ENCODE measurements at places on chromosomes 12 and 14. TPM values are rescaled to one million over a fixed set of nuclear protein-coding genes. Genes with fewer than 3 reads are reported as not detected.

Gene ENDOU
- total RNA-seq: not detected

Gene RPL10L
- total RNA-seq: not detected

Gene VRTN
- total RNA-seq: not detected

Gene SPTLC2
- 24.5 TPM for total RNA-seq

Gene NAA30
- total RNA-seq: 12.9 TPM

Gene HOXC9
- total RNA-seq: 11.1 TPM

Gene IAPP
- total RNA-seq: not detected

Gene CCDC197
- total RNA-seq: not detected

Gene AQP2
- not detected for total RNA-seq

Gene RNASE4
- 8.9 TPM for total RNA-seq

Gene TMCC3
- total RNA-seq: 0.99 TPM

Gene CBLN3
- 1.4 TPM for total RNA-seq

Gene SDS
- 0.42 TPM for total RNA-seq

Gene TTC6
- total RNA-seq: 0.58 TPM

Gene PZP
- not detected for total RNA-seq

Gene FSCB
- not detected for total RNA-seq

Gene RNASE3
- total RNA-seq: not detected

Gene GPR65
- not detected for total RNA-seq

Gene MGP
- total RNA-seq: not detected

Gene TAS2R8
- total RNA-seq: not detected

Gene GLIPR1L1
- not detected for total RNA-seq

Gene OAS2
- 0.21 TPM for total RNA-seq

Gene CLEC1A
- total RNA-seq: not detected

Gene FBLN5
- 2.4 TPM for total RNA-seq

Gene PRB2
- total RNA-seq: not detected

Gene CLEC4E
- total RNA-seq: not detected

Gene IGFBP6
- total RNA-seq: 250 TPM

Gene TBX3
- 28.7 TPM for total RNA-seq

Gene JPH4
- not detected for total RNA-seq

Gene PPM1H
- total RNA-seq: 7.1 TPM

Gene TAS2R30
- total RNA-seq: not detected

Gene PIK3C2G
- total RNA-seq: not detected

Gene LTB4R2
- total RNA-seq: 2.2 TPM

Gene RERGL
- not detected for total RNA-seq

Gene LETMD1
- total RNA-seq: 27.6 TPM

Gene KRT73
- not detected for total RNA-seq

Gene BATF
- not detected for total RNA-seq

Gene SIX4
- 2.7 TPM for total RNA-seq

Gene RAN
- 1,710 TPM for total RNA-seq

Gene REP15
- total RNA-seq: 0.62 TPM

Gene SPIC
- not detected for total RNA-seq

Gene NEUROD4
- total RNA-seq: 0.02 TPM

Gene CD163L1
- total RNA-seq: 0.28 TPM

Gene CLEC4C
- not detected for total RNA-seq

Gene KRT71
- 0.05 TPM for total RNA-seq

Gene TGM1
- 1.3 TPM for total RNA-seq

Gene CIT
- total RNA-seq: 13.9 TPM

Gene KRT79
- total RNA-seq: 0.05 TPM
